Astrocyte of the spinal cord (primary cell): ENCODE measurements at places on chromosomes 2 and 18.

- DNase-seq = no peak
These were observed 765 bp upstream of the LHCGR start for GRCh38 chr2:48756289-48756688.

- no peak for DNase-seq
These were observed 280.6 kb downstream of the PTGR3 start for GRCh38 chr18:74928194-74928968.

GRCh38 chr2:68302281-68302875, 17.4 kb downstream of the CNRIP1 start:
- no peak for DNase-seq

DNA sequence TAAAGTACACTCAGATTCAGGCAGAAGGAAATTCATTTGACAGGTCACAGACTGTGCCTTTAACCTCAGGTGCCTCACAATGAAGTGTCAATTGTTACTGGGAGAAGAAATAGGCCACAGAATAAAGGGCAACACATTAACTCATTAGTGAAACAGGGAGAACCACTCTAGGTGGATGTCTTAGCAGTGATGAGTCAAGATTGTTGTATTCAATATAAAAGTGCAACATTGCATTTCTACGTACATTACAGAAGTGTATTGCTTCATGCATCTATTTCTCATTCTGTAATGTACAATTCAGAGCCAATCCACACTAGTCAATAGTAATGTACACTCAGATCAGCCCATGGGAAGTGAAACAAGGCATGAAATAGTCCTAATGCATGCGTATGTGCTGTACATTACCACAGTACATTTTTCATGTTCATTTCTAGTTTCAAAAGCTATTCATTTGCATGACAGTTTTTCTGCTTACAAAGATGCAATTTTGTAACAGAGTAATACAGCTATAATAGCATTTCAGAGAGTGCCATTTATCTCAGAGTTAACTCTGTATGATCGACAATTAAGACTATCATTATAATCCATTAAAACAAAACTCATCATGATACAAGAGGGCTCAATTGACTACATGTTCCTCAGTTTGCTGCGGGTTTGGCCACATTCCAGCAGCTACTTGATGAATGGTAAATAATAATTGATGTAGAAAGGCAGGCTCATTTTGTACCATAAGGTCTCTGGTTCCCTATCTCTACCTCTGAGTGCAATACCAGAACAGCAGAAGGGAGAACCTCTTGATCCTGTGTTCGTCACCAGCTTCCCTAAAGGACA, 12.2 kb upstream of the ARL5A start:
- DNase-seq = no peak

DNA sequence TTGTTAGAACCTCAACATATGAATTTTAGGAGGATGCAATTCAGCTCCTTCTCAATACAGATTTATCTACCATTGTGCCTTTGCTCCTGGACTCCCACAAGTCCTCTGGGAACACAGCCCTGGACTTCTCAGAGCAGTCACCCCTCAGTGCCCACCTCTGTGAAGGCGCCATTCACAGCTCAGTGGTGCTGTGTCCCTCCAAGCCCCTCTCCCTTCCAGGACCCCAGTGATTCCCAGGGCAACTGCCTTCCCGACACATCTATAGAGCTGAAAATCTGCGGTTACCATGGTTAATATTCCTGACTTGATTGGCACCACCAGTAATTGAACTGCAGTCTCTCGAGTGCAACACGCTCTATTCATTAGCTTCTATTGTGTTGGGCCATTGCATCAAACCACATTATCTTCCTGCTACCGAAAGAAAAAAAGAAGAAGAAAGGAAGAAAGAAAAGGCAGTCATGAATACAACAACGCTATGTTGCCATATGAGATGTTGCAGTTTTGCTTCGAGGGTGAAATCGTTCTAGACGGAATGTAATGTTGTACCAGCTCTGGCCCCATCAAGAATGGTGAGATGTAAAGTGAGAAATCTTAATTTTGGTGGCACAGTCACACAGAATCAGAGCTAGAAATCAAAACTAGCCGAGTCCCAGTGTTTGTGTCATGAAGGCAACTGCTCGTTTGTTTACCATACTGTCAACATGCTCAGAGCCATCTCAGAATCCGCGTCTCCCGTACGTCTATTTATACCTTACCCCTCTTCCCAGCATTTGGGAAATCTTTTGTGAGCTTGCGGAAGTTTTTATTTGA, 524.0 kb upstream of the ID2 start:
- DNase-seq = no peak

GRCh38 chr2:178482437-178482836, 2.2 kb downstream of the PLEKHA3 start:
- no peak for DNase-seq

DNA sequence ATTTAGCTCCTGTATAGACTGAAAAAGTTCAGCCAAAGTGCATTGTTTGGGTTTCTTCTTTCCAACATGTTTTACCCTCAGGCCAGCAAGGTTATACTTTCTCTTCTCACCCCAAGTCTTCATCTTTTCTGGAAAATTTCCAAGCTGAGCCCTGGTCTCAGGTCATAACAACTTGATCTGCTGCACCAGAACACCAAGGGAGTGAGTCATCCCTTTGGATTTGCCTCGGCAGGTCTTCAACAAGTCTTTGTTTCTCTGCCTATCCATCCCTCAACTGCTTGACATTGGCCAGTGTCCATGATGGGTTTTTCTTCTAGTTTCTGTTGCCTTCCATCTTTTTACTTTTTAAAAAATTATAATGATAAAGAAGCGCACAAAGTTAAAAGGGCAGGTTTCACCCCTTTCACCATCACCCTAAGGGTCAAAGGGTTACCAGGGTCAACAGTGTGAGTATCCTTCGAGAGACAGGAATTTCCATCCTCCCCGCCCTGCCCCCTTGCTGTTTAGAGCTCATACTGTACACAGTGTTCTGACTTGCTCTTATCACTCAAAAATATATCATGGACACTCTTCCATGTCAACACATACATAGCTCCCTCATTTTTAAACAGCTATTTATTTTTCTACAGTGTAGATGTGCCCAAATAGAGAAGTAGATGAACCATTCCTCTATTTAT, 5.7 kb upstream of the SPATS2L start:
- DNase-seq = peak; percentile 74

- peak; percentile 16 for DNase-seq
These were observed 7.3 kb upstream of the ASIC4 start for GRCh38 chr2:219506802-219507526.

GRCh38 chr2:54310961-54311360, 54.9 kb upstream of the TSPYL6 start:
- DNase-seq = no peak

- DNase-seq = no peak
These were observed 1.8 kb downstream of the NOSTRIN start for GRCh38 chr2:168804214-168804613.

- no peak for DNase-seq
These were observed 26.7 kb downstream of the GPC1 start for GRCh38 chr2:240462073-240462706.

DNA sequence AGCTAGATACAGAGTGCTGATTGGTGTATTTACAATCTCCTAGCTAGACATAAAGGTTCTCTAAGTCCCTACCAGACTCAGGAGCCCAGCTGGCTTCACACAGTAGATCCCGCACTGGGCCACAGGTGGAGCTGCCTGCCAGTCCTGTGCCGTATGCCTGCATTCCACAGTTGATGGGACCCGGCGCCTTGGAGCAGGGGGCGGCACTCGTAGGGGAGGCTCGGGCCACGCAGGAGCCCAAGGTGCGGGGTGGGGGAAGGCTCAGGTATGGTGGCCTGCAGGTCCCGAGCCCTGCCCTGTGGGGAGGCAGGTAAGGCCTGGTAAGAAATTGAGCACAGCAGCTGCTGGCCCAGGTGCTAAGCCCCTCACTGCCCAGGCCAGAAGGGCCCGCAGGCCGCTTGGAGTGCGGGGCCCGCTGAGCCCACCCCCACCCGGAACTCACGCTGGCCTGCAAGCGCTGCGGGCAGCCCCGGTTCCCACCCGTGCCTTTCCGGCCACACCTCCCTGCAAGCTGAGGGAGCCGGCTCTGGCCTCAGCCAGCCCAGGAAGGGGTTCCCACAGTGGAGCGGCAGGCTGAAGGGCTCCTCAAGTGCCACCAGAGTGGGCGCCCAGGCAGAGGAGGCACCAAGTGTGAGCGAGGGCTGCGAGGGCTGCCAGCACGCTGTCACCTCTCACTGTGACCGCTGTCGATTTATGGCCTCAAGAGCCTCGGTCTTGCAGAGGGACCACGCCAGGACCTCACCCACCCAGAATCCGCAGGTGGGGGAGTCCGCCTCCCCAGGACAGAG, 76.5 kb downstream of the MEX3C start:
- DNase-seq = no peak

DNA sequence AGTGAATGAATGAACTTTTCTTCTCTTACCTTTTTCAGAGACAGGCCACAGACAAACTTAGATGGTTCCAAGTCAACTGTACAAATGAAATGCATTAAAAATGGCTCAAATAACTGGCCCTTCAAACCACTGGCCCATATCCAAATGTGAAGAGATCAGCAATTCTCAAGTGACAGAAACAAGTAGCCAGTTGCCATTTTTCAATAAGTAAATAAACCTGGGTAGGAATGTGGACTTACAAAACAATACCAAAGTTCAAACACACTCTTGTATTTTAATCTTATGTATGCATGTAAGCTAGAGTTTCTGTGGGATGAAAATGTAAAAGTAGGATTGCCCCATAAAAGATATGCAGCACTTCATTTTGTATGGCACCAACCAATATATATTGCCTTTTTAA, 129.2 kb downstream of the MEP1B start:
- no peak for DNase-seq

DNA sequence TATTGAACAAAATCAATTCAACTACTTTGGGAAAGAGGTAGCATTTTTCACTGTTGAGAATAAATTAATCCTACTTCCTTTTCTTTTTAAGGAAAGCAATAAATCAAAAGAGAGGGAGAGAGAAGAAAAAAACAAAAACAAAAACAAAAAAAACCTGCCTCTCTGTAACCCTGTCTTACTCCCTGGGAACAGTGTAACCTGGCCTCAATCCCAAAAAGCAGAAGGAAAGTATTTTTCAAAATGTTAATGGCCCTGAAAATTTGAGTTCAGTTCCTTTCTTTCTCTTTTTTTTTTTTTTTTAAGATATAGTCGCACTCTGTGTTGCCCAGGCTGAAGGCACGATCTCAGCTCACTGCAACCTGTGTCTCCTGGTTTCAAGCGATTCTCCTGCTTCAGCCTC, 35.9 kb downstream of the RHOB start:
- DNase-seq = no peak

- no peak for DNase-seq
These were observed 89.3 kb downstream of the ACVR1 start for GRCh38 chr2:157786663-157787363.

GRCh38 chr2:202038471-202039277, 5.0 kb downstream of the FZD7 start:
- peak; percentile 66 for DNase-seq

GRCh38 chr2:136327162-136327852, 209.4 kb upstream of the CXCR4 start:
- DNase-seq = peak; percentile 4

DNA sequence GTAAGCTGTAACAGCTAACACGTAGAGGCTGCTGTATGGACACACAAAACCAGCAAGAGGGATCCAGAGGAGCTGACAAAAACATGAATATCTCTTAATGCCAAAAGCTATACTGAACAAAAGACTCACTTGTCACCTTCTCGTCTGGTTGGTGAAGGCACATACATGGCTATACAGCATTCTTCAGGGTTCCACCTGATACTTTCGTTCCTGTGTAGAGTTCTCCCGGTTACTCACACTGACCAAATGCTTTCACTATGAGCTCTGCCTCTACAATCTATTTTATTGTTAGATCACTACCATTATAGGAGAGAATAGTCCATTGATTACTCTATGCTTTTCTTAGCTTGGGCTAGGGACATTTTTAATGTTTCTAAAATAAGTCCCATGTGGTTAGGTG, 193.1 kb downstream of the HNMT start:
- no peak for DNase-seq

DNA sequence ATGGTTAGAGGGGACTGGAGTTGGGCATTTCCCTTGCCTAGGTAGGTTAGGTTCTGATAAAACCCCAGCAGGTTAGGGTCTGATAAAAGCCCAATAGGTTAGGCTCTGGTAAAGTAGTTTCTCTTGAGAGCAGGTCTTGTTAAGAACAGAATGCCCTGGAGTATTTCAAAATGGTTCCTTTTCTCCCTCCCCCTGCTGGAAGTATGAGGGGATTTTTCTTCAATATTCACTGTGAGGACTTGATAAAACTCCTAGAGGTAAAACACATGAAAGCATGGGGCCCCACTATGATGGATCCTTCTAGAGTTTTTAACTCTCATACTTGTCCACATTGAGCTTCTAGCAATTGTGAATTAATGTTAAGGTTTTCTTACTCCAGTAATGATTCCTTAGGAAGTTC, 27.6 kb downstream of the ANKAR start:
- DNase-seq = peak; percentile 12

DNA sequence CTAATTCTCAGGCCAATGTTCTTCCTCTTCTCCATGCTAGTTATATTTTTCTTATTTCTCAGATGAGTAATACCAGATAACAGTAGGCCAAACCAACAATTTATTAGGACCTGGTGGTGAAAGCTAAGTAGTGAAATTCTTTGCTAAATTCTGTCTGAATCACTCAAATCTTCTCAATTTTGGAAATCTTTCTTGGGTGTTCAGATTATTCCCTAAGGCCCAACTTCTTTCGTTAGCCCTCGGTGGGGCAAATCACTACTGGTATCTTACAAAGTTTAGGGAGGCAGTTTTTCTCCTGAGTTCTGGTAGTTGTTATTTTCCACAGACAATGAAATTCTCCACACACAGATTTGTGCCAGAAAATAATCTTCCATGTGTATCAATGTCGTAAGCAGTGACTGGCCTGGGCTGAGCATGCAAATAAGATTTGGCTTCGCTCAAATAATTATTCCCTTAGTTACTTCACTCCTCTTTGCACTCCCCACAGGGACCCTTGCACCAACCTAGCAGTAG, 443.5 kb upstream of the SLC14A2 start:
- peak; percentile 43 for DNase-seq

- DNase-seq = no peak
These were observed 90.3 kb upstream of the B3GNT7 start for GRCh38 chr2:231305221-231305620.

- no peak for DNase-seq
These were observed 50.0 kb upstream of the TTC39C start for GRCh38 chr18:23964282-23965238.

DNA sequence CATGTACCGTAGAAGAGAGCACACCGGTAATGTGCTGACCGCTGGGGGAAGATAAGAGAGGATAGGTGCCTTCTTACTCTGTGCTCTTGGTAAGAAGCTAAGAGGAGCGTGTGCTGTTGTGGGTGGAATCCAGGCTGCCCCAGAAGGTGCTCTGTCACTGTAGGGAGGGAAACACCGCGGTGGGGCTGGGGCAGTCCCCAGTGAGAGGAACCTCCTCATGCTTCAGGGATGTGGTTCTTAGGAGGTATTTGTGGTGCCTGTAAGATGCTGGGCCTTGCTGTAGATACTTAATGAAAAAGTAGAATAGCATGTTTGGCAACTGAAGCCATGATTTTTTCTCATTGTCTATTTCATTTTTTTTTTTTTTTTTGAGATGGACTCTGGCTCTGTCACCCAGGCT, 1.1 kb downstream of the COLEC11 start:
- DNase-seq = no peak

DNA sequence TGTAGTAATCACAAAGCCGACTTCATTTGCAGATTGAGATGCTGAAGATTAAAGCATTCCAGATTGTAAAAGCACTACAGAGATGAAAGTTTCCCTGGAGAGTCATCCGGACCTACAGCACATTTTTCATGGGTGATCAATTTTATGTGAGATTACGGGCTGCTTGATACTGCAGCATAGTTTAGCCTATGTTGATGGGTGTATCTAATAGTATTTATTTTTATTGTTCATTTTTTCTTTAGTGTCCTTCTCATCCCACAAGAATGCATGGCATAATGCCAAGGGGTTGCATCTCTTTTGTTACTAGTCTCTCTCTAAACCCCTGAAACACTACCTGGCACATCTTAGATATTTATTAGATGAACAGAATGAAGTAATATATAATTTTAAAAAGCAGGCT, 240.4 kb downstream of the MBD2 start:
- DNase-seq = peak; percentile 7
